ENCODE measurements at places on chromosomes 16 and 17.
A peak's percentile ranks its signal among the peaks of the same experiment; 100 is the strongest.

GRCh38 chr17:37553401-37553966 is 55.7 kb downstream of the SYNRG start:
- DNase-seq, result no peak

DNA sequence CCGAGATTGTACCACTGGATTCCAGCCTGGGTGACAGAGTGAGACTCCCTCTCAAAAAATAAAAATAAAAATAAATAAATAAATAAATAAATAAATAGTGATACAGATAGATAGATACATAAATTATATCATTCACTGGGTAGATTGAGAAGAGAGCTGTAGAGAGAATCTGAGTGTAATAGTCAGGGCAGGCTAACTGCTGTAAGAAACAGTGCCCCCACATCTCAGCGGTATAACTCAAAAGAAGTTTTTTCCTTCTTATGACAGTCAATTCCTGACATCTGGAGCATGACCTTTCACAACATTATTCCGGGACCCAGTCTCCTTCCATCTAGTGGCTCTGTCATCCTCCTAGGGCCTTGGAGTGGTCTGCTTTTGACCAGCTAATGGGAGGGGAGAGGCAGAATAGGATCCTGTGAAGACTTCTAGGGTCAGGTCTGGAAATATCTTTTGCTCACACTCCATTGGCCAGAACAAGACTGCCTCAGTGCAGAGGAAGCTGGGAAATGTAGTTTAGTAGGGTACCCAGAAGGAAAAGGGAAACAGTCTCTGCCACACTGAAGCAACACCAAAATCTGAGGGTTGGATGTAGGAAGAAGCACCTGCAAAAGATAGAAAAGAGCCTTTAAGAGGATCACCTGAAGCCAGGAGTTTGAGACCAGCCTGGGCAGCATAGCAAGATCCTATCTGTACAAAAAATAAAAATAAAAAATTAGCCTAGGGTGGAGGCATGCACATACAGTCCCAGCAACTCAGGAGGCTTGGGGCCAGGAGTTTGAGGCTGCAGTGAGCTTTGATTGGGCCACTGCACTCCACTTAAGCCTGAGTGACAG is 3.0 kb upstream of the QPRT start:
- peak; percentile 50 for DNase-seq

- peak; percentile 90 for DNase-seq
Observed at GRCh38 chr16:1772908-1773702, at the start of gene MRPS34. Gene MRPS34, minus strand, starts transcription at chr16:1773134. Its CDS starts 15 bp downstream, at chr16:1773119.

GRCh38 chr16:60413969-60414368 is 1622.3 kb downstream of the CDH8 start:
- DNase-seq, result no peak

GRCh38 chr16:5615868-5616642 is 518.5 kb upstream of the EEF2KMT start:
- peak; percentile 62 for DNase-seq

DNA sequence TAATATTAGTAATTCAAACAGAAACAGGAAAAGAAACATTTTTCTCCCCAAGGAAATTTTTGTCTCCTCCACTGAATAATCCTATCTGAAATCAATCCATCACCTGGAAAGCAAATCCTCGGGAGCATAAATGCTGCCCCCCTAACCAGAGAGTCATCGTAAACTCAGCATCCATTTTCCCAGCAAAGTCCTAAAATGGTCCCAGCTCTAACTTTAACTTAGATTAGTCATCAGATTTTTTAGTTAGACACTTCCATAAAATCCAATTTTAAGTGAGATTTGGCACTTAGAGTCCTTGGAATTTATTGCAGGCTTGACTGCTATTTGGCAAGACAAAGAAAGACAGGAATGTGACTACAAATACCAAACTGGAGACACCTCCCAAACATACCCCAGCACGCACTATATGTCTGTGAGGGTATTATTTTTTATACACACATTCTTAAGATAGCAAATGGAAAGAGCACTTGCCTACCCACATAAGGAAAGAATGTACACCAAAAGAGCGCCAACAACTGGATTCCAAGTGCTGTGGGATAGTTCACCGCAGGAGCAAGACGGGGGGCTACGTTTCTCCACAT is 15.4 kb downstream of the SCO1 start:
- no peak for DNase-seq

DNA sequence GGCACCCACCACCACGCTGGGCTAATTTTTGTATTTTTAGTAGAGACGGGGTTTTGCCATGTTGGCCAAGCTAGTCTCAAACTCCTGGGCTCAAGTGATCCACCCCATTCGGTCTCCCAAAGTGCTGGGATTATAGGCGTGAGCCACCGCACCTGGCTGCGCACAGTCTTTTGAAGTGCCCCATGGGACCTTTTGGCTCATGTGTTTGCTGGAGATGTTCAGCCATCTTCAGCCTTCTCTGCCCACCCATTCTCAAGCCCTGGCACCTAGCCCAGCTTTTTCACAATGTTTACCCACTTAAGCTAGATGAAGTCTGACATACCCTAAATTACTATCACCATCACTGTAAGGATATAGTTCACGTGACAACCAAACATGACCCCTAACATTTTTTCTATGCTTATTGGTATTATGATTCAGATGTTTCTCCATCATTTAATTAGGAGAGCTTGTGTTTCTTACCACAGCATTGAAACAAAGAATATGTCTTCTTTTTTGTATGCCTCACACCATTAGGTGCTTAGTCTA is 32.3 kb downstream of the PECAM1 start:
- DNase-seq, result no peak

DNA sequence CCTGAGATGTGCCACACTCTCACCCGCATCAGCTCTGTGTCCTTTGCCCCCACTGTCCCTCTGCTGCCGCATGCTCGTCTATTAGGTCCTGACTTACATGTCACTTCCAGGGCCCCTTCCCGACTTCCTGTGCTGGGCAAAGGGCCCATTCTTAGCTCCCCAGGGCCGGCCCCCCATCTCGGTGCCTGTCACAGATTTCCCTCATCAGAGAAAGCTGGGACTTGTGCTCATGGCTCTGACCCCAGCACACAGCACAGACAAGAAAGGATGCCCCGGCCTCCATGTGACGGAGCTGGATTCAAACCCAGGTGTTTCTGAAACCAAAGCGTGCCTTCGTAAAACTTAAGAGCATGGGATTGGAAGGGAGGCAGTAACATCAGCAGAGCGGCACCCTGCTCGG is 5.9 kb upstream of the MAPK7 start:
- no peak for DNase-seq

- no peak for DNase-seq
Observed at GRCh38 chr16:67917852-67918236, 13.8 kb downstream of the CTRL start.

GRCh38 chr16:64711596-64711995 is 410.3 kb downstream of the CDH11 start:
- no peak for DNase-seq

GRCh38 chr17:3020381-3020780 is 43.0 kb downstream of the OR1D5 start:
- no peak for DNase-seq

DNA sequence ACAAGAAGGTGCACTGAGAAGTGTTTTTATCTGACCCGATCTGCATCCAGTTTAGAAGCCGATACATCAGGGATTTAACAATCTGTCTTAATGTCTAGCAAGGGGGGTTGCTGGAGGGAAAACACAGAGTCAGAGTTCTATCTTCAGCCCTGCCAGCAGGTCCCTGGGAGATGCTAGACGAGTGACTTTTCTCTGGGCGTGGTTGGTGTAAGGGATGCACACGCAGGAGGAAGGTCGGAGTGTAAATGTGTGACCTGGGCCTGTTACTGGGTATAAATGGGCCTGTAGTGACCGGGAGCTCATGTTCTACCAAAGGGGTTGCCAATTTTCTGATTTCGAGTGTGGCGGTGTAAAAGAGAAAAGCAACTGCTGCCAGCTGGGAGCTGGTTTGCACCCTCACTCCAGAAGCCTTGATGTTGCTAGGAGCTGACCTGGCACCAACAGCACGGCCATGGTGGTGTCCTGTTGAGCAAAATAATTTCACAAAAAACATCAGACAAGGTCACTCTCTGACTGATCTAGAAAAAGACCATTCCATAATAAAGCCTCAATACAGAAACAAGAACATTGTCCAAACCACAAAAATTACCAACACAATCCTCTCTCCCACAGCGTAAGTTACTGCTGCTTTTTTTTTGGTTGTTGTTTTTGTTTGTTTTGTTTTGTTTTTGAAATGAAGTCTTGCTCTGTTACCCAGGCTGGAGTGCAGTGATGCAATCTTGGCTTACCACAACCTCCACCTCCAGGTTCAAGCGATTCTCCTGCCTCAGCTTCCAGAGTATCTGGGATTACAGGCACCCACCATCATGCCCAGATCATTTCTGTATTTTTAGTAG is 1.3 kb upstream of the KCTD13 start:
- DNase-seq, result no peak

GRCh38 chr16:29806641-29807425 is 504 bp downstream of the MAZ start:
- peak; percentile 82 for DNase-seq

DNA sequence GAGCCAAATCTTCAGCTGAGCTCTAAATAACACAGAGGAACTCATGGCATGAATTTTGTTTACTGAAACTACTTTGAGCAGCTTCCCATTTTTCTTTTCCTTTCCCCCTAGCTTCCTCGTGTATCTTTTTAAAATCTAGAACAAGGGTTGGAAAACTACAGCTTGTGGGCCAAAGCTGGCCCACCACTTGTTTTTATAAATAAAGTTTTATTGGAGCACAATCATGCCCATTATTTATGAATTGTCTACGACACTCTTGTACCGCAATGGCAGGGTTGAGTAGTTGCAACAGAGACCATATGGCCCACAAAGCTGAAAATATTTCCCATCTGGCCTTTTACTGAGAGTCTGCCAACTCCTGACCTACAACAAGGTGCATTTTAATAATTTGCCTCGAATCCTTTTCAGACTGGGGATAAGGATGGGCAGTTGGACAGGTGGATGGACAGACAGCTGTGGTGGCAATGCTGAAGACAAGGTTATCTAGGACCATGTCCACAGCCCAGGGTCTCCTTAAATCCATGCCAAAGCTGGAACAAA is 87.7 kb downstream of the RMI2 start:
- no peak for DNase-seq

DNA sequence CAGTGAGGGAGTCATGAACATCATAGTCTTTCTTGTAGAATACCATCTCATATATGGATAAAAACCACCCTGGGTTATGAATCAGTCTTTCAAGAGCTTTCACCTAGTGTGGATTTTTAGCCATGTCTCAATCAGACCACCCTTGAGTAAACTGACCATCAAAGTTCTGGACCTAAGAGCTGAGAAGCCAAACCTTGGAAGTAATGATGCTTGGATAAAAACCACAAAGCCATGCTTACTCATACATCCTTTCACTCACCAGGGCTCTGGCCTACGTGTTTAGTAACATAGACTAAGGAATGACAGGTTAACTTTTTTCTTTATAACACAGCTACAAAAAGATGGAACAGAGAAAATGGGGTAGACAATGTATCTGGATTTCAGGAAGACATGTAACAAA is 167.2 kb downstream of the STX8 start:
- DNase-seq, result no peak

- no peak for DNase-seq
Observed at GRCh38 chr17:64515419-64515818, 8.6 kb downstream of the CEP95 start.

DNA sequence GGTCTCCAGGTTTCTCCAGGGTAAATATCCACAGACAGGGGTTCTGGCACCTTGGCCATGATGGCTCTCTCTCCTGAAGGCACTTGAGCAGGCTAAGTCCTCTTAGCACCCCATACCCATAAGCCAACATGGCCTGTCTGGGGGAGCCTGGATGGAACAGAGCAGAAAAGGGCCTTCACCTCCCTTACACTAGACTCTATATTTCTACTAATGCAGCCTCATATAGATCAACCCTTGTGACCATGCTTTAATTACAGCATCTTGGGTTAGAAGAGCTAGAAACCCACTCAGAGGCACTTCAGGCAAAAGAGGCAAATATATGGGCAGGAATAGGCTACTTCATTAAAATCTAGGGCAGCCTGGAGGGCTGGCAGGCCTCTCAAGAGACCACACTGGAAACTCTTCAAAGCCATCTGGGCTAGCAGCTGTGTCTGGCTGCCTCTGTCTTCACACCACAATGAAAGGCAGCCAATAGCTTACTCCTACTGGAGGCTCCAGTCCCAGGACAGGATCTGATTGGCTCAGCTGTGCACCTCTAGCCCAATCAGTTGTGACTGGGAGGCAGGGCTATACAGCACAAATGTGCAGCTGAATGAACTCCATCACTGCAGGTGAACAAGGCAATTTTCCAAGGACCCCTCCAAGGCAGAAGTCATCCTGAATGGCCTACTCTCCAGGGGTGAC is 4.7 kb upstream of the CDT1 start:
- no peak for DNase-seq

- DNase-seq, result no peak
Observed at GRCh38 chr17:81608082-81608481, 28.8 kb downstream of the NPLOC4 start.

DNA sequence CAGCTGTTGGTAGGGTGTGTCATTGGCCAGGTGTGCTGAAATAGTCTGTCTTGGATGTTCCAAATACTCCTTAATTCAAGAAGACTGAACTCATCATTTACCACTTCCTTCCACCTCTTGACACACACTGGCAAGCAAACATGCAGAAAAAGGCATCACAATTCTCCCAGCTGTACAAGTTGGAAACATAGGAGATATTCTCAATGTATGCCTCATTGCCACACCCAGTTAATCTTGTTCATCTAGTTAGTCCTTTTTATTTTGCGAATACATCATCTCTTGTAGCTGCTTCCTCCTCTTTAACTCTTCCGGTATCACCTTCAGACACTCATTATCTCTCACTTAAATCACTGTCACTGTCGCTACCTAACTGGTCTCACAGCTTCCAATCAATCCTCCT is 75.1 kb upstream of the GOT2 start:
- DNase-seq, result no peak

DNA sequence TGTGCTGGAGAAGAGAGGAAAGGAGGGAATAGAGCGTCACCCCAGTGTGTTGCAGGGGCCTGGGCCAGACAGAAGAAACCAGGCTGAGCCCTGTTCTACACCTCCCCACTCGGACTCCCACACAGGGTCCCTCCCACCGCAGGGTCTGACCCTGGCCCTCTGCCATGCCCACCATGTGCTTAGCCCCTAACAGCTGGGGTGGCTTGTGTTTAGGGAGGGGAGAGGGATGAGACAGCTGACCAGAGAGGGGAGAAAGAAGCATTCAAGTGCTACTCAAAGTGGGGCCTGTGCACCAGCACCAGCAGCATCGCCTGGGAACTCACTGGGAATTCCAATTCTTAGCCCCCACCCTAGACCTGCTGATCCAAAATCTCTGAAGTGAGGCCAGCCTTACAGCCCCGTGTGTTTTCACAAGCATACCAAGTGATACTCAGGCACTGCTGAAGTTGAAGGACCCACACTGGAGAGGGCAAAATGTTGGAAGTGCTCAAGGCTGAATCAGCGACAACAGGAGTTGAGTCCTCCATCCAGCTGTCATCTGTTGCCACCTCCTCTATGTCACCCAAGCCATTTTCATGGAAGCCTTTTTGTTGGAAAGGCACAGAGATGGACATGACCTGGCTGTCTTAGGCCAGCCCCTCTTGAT is 47.0 kb downstream of the FZD2 start:
- DNase-seq, result no peak
